Fibroblast of gingiva (primary cell): ENCODE measurements at places on chromosomes 1 and 21.

DNA sequence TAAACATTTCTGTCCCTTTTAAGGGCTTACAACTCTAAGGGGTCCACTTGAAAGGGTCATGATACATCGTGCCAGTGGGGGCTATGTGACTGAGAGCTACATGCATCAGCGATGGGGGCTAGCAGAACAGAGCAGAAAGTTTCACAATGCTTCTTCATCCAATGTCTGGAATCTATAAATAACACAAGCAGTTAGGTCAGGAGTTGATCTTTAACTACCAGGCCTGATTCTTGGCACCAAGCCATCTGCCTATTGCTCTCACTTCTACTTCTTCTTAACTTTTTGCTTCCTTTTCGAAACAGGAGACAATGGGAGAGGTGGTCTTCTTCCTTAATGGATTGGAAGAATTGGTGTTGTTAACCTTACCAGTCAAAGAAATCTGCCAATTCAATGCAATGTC lies 410.0 kb downstream of the TGFB2 start:
- DNase-seq: no peak

GRCh38 chr1:50975436-50975835 lies 5.4 kb downstream of the CDKN2C start:
- DNase-seq: no peak

- no peak for DNase-seq
Measured at GRCh38 chr1:187641015-187641414, 812.3 kb downstream of the PLA2G4A start.

GRCh38 chr1:43285269-43285990 lies at the start of gene C1orf210:
Gene C1orf210 (minus strand): TSS chr1:43285581. CDS start chr1:43283270, 2,311 bp downstream.
- no peak for DNase-seq

GRCh38 chr21:29490016-29490415 lies 191.3 kb downstream of the BACH1 start:
- DNase-seq: no peak

- DNase-seq: no peak
Measured at GRCh38 chr1:83794384-83794783, 204.5 kb downstream of the TTLL7 start.

DNA sequence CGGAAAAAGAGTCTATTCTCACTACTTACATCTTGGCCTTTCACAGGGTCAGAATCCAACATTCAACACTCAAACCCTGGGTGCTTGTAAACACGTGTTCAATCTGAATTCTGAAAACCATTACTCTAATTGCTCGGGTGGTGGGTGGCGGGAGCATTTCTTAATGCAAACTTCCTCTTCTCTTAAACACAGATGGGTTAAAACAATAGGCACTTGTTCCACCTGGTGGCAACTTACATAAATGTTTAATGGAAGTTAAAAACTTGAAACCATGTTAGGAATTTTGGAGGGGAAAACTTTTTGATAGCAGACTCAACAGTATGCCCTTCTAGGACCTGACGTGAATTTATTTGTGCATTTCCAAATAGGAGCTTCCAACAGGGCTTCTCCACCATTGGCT lies 23.4 kb upstream of the TDRD10 start:
- DNase-seq: no peak

DNA sequence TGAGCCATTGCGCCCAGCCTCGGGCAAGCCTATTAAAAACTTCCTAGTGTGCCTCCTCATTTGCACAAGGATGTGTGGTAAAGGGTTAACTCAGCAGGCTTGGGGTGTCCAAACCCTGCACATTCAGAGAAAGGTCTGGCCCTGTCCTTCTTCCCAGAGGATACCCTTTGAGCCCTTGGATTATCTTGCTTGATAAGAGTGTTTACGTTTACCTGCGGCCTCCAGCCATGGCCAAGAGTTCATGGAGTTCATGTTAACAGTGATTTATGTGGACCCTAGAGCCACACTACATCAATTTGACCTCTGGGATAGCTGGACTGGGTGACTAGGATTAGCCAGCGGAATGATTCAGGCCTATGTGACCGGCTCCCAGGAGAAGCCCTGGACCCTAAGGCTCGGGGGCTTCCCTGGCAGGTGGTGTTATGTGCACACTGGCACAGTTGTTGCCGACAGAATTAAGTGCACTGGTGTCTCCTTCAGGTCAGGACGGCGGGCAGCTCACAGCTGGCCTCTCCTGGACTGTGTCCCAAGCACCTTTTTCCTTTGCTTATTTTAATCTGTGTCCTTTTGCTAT lies 7.7 kb upstream of the TCP10L start:
- no peak for DNase-seq

DNA sequence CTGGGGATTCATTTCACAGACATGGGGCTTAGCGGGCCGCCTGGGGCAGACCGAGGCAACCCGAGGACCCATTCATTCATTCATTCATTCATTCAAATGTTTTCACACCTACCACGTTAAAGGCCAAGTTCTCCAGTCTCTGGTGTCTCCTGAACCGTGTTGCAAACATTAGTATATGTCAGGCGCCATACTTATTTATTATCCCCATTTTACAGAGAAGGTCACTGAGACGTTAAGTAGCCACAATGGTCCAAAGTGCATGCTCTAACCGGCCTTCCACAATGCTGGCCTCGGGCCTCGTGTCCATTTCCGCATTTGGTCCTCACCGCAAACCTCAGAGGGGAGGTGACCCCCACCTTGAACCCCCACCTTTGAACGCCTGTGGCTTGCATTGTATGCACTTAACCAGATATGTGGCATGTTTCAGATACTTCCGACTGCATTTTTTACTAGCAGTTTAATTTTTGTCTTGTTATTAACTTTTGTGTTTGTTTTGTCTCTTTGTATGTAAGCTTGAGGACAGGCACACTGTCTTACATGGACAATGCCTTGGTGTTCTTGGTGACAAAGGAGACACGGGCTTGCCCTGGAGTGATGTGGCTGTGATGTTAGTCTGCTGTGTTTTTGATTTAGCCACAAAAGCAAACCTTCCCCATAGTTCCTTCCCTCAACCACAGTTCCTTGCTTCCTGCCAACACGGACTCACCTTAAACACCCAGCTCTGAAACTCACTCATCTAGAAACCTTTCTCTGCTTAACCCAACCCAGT lies 1.2 kb upstream of the IFFO2 start:
- DNase-seq: no peak

- DNase-seq: no peak
Measured at GRCh38 chr1:24890887-24891286, 39.2 kb downstream of the RUNX3 start.

DNA sequence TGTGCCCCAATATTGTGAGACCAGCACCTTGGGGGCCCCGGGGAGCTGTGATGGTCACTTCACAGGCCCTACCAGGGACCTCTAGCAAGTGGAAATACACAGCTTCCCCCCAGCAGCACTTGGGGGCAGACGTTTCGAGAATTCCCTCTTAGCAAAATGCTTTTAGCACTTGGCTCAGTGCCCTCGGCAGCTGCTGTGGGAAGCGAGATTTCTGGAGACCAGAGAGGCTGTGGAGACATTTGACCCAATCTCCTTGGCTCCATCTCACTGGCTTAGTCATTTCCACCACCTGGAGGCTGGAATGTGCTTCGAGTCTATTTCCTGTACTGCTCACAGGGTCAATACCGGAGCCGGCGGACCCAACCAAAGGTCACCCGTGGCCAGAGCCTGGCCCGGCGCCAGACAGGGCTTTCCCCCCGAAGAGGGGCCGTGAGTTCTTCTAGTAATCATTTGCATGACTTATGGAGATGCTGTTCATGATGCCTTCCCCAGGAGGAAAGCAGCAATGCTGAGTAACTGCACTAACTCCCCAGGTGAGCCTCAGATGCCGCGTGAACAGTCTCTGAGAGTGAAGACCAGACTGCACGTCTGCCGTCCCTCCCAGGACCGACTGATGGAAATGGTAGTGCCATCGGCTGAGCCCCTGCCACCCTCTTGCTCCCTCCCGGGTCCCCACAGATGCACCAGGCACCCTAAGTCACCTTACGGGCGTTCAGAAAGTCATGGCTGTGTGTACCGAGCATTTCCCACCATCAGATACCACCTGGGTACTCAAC lies 4.4 kb upstream of the C2CD2 start:
- peak; percentile 83 for DNase-seq

GRCh38 chr1:31717341-31717740 lies 13.5 kb upstream of the COL16A1 start:
- DNase-seq: no peak

DNA sequence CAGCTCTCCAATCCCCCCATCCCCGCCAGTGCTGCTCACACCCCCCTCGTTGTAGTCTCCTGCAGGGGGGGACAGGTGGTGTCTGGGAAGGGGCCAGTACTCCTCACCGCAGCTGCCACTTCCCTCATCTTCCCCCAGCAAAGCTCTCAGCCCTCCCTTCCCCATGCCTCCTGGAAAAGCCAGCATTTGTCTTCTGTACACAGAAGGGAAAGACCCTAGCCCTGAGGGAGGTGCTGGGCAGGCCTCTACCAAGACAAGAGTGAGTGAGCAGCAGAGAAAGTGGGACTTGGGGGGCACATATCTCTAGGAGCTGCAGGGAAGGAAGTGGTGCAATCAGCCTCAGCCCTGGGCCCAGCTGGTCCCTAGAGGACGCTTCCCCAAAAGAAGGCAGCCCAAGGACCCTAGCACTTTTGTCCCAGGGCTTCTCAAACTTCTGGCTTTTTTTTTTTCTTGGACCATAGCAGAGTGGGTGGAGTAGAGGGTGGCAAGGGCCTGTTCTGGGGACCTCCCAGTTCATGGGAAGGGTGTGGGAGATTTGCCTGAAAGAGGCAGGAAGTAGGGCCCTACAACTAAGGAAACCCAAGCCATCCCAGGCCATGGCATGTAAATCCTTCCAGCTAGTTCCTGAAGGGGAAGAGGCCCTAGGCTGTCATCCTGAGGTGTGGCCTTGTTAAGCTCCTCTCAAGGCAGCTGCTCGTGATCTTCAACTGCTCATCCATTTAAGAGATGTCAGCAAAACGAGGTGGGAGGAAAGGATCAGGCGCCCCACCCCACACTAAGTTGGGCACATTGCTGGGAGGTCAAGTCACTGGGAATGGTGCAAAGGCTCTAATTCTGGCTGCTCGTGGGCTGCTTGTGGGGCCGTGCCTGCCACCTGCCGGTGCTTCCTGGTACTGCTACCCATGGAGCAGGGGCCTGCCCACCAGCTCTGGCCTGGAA lies 12.6 kb downstream of the ZC3H12A start:
- peak; percentile 70 for DNase-seq

- no peak for DNase-seq
Measured at GRCh38 chr1:53075761-53076163, 13.7 kb downstream of the PODN start.

DNA sequence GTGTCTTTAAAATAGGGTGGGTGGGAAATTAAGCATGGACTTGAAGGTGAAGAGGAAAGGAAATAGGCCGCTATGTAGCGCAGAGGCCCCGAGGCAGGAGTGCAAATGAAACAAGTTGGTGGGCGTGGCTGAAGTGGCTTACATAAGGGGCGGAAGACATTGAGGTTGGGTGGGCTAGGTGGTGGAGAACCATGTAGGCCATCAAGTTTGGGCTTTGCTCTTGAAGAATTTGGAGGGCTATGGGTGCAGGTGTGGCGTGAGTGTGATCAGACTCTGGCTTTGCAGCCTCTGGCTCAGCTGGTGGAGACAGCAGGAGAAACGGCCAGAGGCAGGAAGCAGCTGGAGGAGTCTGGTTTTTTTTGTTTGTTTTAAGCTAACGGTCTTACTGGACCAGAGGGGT lies 6.7 kb downstream of the SLFNL1 start:
- DNase-seq: no peak

DNA sequence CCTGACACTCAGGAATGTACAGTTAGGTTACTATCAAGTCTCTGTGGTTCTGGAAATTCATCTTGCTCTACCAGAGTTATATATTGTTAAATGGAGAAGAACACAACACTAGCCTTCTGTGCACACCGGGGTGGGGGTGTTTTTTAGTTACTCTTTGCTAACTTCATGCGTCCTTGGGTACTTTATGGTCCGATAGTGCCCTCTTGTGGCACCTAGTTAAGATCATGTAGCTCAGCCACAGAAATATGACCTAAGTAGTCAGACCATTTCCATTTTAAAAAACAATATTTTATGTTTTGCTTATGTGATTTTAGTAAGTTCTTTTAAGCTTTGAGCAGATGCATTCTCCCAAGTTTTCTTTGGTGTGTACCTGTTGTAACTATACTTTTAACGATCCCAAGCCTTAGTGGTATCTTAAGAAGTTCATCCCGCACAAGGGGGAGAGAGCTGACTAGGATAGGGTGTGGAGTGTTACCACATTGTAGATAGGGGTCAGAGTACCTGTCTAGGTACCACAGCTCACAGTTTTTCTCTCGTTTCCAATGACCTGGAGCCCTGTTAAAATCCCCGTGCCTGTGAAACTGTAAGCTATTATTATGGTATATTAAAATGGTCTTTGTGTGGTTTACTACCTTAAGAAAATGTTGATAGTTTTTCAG lies 20.6 kb upstream of the SH3D21 start:
- peak; percentile 83 for DNase-seq

DNA sequence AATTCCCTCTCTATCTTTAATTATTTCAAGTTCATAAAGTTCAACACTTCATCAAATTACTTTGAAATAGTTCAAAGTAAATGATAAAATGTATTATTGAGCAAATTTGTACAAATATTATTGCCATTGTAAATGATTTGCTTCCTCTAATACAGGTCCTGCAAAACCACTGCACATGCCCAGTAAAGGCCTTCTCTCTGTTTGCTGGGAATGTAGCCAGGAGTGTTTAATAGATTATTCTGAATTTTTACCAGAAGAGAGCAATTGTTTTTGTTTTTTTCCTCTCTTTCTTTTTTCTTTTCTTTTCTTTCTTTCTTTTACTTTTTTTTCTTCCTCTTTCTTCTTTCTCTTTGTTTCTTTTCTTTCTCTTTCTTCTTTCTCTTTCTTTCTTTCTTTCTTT lies 486.3 kb downstream of the PTBP2 start:
- DNase-seq: no peak

GRCh38 chr1:214455479-214455878 lies 95.9 kb downstream of the PTPN14 start:
- no peak for DNase-seq

DNA sequence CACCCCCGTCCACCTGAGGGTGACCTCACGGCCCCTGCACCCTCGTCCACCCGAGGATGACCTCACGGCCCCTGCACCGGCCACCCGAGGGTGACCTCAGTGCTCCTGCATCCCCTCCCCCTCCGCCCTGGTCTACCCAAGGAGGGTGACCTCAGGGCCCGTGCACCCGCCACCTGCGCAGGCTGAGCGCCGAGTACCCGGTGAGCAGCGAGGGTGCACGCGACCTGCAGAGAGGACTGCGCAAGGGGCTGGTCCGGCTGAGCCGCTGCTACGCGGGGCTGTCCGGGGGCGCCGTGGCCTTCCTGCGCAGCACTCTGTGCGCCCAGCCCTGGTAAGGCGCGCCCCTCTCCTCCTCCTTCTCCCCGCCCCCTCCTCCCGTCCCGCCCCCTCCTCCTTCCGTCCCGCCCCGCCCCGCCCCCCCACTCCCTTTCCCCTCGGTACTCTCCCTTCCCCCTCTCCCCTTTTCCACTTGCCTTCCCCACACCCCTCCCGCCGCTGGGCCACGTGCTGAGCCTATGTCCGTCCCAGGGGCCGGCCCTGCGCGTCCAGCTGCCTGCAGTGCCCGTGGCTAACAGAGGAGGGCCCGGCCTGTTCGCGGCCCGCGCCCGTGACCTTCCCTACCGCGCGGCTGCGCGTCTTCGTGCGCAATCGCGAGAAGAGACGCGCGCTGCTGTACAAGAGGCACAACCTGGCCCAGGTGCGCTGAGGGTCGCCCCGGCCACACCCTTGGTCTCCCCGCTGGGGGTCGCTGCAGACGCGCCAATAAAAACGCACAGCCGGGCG lies 28.4 kb downstream of the TRIM11 start:
- peak; percentile 86 for DNase-seq
